ENCODE measurements at places on chromosomes 3 and 15.
A peak's percentile ranks its signal among the peaks of the same experiment; 100 is the strongest.

- peak; percentile 84 for DNase-seq
Observed at GRCh38 chr15:62521396-62521795, 356.3 kb upstream of the C2CD4B start.

- DNase-seq, result no peak
Observed at GRCh38 chr15:27414168-27414870, 443.3 kb downstream of the GABRG3 start.

DNA sequence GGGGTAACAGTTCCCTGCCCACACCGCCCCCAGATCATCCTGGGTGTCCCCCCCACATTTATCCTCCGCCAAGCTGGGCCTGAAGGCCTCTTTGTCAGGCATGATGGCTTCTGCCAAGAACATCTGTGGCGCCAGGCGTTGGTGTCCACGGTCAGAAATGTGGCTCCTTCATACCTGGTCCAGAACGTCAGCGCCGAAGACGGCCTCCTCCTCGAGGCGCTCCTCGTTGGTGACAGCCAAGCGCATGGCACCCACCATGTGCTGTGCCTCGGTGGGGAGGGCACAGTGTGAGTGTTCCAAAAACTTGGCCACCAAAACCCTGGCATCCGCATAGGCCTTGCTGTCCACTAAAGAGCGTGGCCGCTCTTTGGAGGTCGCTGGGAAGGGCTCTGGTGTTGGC lies 146.5 kb downstream of the NSMCE3 start:
- no peak for DNase-seq

DNA sequence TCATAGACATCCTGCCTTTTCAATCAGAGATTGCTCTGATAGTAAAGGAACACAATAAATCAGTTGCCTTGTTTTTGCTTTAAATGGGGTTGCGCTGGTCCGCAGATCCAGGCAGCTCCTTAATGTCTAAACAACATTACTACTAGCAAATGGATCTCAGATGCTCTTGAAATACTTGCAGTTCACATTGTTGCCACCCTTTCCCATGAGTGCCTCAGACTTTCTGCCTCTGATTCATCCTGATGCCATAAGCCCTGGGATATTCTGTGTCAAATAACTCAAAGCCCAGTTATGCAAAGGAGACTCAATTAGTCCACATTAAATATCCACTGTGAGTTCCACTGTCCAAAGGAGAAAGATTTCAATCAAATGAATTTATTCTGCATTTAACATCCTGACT lies 196.7 kb downstream of the PLCH1 start:
- no peak for DNase-seq

- DNase-seq, result no peak
Observed at GRCh38 chr3:144200466-144200865, 228.8 kb downstream of the DIPK2A start.

All from NT2/D1 (cell line).